ENCODE measurements at places on chromosomes 7 and 10.

DNA sequence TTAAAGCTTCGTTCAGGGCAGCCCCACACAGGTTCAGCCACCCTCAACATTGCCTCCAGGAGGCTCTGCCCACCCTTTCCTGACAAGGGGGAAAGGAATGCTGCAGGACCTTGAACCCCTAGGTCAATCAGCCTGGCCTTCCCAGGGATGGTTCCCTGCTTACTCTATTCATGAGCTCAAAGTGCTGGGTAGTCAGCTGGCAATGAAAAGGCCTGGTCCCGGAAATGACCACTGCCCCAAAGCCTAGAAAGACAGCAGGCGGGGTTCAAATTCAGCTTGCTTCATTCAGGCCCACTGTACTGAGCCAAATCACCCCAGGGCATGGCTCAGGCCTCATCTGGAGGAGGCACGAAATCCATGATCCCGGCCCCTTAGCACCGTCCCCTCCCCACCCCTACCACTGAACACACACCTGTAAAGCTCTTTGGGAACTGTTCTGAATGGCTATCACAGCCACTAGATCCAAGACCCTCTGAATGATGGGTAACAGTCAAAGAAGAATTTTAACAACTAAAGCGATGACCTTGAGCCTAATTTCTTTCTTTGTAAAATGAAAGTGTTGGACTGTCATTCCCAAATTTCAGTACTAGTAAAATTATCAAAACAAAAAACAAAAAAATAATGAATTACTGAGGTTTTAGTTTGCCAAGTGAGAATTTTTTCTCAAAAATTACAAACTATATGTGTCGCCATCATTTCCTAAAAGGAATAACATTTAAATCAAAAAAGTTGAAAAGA is 1.0 kb downstream of the URGCP start:
- DNase-seq, result no peak

- DNase-seq, result no peak
These were observed 6.5 kb downstream of the CHST12 start for GRCh38 chr7:2409745-2410414.

GRCh38 chr7:112286250-112287086 is 80.0 kb downstream of the ZNF277 start:
- DNase-seq, result no peak

DNA sequence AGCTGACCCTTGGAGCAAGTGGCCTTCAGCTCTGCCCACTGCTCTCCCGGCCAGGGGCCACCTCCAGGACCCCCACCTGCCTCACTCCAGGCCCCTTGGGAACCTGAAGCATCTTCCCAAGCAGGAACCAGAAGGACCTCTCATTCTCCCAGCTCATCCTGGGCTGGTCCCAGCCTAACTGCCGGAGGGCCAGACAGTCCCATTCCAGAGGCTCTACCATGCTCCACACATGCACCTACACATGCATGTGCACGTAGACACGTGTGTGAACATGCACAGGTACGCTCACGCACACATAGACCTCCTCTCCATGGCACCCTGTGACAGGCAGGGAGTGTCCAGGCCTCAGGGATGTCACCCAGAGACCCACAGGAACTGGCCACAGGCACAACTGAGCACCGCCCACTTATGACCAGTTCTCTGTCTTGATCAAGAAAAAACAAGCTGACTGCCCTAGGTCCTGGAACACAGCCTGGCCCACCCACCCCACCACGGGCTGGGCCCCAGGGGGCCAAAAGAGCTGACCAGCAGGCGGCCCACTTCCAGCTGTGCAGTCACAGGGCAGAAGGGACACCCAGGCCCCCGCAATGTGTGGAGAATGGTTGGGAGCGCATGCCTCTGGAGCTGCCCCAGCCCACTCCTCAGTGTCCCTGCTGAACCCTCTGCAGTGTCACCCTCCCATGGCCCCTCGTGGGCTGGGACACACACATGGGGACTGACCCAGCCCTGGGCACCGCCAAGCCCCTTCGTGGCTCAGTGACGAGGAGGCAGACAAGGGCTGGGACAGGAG is 43.4 kb downstream of the CAMK2B start:
- DNase-seq, result no peak

DNA sequence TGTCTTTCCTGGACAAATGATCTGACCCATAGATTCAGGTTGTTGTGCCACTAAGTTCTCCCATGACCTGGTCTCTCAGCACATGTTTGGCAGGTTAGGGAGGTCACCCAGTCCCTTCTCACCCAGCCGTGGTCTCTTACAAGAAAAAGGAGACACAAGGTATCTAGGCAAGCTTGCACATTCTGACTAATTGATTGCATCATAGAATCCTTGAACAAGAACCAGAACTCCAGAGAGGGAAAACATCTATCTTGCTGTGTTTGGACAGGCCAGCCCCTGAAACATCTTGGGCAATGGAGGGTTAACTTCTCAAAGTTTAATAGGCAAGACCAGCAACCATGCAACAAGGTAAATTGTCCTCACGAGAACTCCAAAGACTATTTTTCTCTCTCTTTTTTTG is 8.5 kb upstream of the HK1 start:
- DNase-seq, result no peak

- peak; percentile 60 for DNase-seq
These were observed 34.7 kb downstream of the NET1 start for GRCh38 chr10:5447056-5447455.

DNA sequence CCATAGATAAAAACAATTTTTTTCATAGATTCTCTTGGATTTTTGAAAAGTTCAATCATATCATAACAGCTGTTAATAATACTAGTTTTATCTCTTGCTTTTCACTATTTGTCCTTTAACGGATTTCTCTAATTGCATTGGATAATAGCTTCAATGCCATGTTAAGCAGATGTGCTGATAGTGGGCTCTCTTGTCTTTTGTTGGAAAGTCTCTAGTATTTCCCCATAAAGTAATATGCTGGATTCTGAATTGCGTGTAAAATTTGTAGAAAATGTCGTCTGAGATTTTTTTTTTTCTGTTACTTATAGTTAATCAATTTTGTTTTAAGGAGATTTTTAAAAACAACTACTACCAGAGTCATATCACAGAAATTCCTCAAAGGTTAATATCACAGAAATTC is 53.3 kb downstream of the TFPI2 start:
- no peak for DNase-seq

DNA sequence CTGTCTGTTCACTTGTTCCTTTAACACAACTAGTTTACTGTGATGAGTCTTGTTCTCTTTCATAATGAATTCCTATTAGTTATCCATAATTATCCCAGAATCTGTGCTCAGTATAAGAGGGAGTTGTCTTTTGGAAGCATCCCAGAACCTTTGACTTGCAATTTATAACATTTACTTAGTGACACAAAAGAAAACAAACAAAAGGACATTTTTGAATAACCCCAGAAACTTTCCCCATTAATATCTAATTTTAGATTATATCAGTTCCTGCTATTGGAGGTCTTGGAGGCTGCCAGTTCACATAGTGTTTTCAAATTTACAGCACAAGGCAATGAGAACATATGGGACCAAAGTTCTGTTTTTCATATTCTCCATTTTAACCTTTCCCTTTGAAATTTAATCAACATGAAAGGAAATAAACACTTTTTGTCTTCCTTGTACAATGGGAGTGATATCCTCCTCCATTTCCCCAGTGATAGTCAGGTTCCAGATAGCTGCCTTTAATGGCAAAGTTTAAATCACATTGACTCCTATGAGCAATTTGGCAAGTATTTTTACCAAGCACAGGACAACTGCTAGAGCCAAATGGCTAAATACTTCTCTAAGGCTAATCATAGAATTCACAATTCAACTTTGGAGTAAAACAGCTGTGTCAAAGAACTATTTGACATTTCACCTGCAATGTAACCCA is 37.1 kb upstream of the GNAT3 start:
- no peak for DNase-seq

DNA sequence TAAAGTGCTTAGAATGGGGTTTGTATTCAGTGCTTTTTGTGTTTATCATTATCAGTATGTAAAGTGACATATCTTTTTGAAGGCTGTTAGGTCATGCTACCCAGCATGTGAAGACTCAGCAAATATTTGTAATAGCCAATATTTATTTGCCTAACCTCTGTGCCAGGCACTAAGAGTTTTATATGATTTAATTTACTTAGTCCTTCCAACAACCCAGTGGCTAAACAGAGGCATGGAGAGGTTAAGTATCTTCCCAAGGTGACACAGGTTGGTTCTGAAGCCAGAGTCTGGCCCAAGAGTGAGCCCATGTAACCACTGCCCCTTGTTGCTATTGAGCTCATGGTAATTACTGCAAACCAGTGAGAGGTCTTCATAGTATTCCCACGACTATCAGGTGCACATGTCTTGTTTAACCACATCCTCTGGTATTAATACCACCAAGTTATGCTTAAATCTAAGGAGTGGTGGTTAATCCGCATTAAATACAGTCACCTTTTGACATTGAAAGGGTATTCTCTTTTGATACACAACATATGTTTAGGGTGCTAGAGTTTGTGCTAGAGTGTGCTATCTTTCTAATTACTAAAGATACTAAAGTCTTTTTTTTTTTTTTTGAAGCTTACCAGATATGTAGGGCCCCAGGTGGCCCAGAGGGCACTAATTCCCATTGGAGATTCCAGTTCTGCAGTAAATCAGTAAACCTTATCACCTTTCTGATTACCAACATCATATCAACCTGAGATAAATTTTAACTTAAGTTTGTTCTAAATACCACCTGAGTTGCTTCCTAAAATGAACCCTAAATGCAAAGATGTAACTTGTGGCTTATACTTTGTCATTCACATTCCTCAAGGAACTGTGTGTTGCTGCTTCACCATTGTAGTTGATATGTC is 2.9 kb downstream of the ADD3 start:
- DNase-seq, result no peak

GRCh38 chr7:13610372-13610771 is 379.1 kb downstream of the ETV1 start:
- no peak for DNase-seq

- DNase-seq, result no peak
These were observed 33.9 kb upstream of the XPNPEP1 start for GRCh38 chr10:109957092-109957797.

GRCh38 chr10:1059902-1060301 is 3.7 kb downstream of the WDR37 start:
- no peak for DNase-seq

- DNase-seq, result no peak
These were observed 362.4 kb downstream of the LRMDA start for GRCh38 chr10:75793848-75794247.

- no peak for DNase-seq
These were observed 78.4 kb downstream of the NHLRC2 start for GRCh38 chr10:113932854-113933253.

- DNase-seq, result no peak
These were observed 153.3 kb upstream of the INSYN2A start for GRCh38 chr10:127349737-127350136.

- no peak for DNase-seq
These were observed 1.5 kb downstream of the MEST start for GRCh38 chr7:130493275-130493873.

GRCh38 chr7:47266799-47267198 is 315.1 kb downstream of the TNS3 start:
- no peak for DNase-seq

All from Kasumi-1 (cell line).